Thoracic aorta endothelial cell (primary cell): ENCODE measurements at places on chromosomes 6 and 20. TPM values are rescaled to one million over a fixed set of nuclear protein-coding genes. Genes with fewer than 3 reads are reported as not detected.

Gene RFX6
- not detected in 2 replicates for total RNA-seq

Gene FIG4
- total RNA-seq: 18.1 and 18.6 TPM in 2 replicates

Gene GPR6
- not detected in 2 replicates for total RNA-seq

Gene SMOC2
- total RNA-seq: not detected in 2 replicates

Gene LST1
- total RNA-seq: 0.29 and 0.40 TPM in 2 replicates

Gene NHSL1
- total RNA-seq: 45.9 and 67.3 TPM in 2 replicates

Gene RHAG
- total RNA-seq: not detected in 2 replicates

Gene BMP2
- 41.5 and 44.6 TPM in 2 replicates for total RNA-seq

Gene KIF6
- total RNA-seq: under 0.01 TPM in 1 of 2 replicates, not detected in the other

Gene TEAD3
- 0.27 and 0.36 TPM in 2 replicates for total RNA-seq

Gene TSPO2
- not detected in 2 replicates for total RNA-seq

Gene CCN5
- 0.13 TPM in 1 of 2 replicates, not detected in the other for total RNA-seq

Gene DST
- total RNA-seq: 378 and 439 TPM in 2 replicates

Gene BPIFB4
- total RNA-seq: not detected in 2 replicates
